ENCODE measurements at places on chromosomes 3 and 15.
A peak's percentile ranks its signal among the peaks of the same experiment; 100 is the strongest.

GRCh38 chr3:79368403-79368802, 399.4 kb downstream of the ROBO1 start:
- DNase-seq, result no peak

- no peak for DNase-seq
Observed at GRCh38 chr15:50774450-50774849, 8.9 kb upstream of the SPPL2A start.

DNA sequence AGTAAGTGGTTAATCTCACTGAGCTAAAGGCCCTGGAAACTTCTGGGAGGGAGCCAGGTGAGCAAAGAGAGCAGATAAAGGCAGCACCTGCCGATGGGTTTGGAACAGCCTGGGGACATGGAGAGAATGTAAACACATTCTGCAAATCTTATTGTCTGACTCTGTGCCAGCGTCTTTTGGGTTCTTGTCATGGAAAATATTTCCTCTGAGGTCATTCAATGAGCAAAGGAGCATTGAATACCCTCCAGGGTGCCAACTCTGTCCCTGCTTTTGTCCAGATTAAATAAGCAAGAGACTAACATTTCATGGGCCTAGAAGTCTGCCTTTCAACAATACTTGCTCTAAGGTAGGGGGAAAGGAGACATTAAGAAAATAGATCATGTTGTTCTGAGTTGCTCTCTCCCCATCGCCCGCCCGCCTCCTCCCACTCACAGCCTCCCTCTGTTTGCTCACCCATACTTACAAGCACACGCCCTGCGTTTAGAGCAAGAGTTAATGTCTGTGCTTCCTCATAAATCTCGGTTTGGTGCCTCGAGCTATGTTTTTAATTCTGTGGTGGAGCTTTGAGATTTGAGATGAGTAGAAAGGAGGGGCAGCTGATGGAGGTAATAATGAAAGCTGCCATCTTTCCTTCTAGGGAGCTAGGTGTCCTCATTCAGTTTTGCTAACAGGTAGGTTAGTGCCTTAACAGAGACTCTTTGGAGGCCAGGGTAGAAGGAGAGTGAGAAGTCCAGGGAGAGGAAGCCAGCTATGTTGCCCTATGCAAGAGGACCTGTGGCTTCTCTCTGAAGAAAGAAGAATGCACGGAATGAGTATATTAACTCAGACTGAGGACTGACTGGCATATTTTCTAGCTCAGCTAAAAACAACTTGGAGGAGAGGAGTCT, 132.9 kb downstream of the TPRG1 start:
- peak; percentile 84 for DNase-seq

GRCh38 chr3:20054549-20054987, 14.3 kb downstream of the KAT2B start:
- DNase-seq, result no peak

DNA sequence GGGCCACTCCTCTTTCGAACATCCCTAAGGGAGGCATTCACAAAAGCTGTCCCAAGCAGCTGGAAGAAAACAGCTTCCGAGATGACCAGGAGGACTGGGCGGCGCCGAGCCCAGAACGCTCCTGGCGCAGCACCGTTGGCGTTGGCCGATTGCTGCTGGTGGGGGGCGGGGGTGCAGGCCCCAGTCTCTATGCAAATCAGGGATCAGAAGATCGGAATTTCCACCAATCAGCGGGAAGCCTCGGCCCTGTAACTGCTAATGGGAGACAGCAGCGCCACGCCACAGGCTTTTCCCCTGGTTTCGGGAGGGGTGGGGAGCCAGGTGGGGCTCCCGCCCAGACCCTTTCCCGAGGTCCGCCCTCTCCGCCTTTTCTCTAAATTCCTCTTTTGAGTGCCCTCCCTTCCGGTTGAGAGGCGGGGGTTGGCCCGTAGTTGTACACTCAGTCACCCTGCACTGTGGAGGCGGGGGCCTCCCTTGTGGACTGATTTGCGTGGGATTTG, 27.0 kb downstream of the HMCES start:
- peak; percentile 76 for DNase-seq

- DNase-seq, result no peak
Observed at GRCh38 chr3:31448035-31448881, 84.5 kb upstream of the STT3B start.

GRCh38 chr15:82832601-82833361, 23.4 kb downstream of the WHAMM start:
- no peak for DNase-seq

GRCh38 chr3:64975147-64975546, 287.3 kb upstream of the ADAMTS9 start:
- DNase-seq, result no peak

- no peak for DNase-seq
Observed at GRCh38 chr3:116058844-116059243, 386.4 kb downstream of the LSAMP start.

GRCh38 chr15:74788683-74789151, 6.8 kb downstream of the CSK start:
- DNase-seq, result peak; percentile 53

- DNase-seq, result no peak
Observed at GRCh38 chr15:45790325-45790943, 155.6 kb downstream of the SQOR start.

DNA sequence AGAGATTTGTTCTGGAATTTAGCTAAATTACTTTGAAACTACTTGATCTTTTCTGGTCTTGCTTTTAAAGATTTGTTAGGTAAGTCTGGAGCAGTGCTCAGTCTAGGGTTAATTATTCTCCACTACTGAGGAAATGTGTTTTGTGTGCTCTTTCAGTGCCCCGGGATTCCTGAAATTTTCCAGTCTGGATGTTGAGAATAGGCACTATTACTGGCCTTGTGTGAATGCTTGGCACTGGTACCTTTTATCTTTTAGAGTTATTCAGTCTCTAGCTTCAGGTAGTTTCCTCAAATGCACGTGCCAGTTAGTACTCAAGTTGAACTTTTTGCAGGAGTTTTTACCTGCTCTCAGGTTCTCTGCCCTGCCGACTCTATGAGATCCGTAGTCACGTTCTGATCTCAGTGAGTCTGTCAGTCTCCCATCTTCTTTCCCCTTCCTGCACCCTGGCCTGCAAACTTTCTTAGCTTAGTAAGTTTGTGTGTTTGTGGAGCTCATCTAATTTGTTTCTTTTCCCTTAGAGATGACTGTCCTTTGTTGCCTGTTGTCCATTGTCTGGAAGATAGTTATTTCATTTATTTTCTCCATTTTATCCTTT, 39.5 kb downstream of the TCF12 start:
- no peak for DNase-seq

DNA sequence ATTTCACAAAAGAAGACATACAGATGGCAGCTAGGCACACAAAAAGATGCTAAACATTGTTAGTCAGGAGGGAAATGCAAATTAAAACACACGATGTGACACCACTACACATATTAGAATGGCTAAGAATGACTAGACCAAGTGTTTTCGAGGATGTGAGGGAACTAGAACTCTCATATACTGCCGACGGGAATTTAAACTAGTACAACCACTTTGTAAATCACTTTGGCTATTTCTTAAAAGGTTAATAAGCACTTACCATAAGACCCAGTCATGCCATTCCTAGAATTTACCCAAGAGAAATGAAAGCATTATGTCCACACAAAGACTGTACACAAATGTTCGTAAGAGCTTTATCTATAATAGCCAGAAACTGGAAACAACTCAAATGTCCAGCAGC, 5.6 kb downstream of the CEP70 start:
- no peak for DNase-seq

GRCh38 chr3:57082481-57082880, 22.0 kb downstream of the SPATA12 start:
- DNase-seq, result no peak

DNA sequence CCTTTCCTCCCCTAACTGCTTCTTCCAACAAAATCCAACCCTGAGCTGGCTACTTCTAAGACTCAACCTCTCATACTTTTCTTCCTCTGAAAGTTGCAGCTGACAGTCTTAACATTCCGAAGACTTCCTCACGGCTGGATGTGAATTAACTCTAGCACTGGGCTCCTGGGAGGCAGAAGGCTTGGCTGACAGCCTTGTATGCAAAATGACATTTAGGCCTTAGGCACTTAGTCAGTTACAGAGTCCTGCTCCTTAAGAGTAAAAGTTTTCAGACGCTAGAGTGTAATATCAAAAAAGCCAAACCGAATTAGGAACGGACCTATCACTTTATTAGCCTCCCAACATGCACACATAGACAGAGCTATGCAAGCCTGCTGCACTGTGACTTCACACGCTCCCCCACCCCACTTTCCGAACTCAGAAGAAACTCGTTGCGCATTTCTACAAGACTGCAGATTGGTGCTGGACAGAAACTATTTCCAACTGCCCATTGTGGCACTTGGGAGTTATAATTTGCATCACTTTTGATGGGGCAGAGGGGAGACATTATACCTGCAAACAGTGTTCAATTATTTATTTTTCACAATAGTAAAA, 15.5 kb upstream of the ANXA2 start:
- no peak for DNase-seq

DNA sequence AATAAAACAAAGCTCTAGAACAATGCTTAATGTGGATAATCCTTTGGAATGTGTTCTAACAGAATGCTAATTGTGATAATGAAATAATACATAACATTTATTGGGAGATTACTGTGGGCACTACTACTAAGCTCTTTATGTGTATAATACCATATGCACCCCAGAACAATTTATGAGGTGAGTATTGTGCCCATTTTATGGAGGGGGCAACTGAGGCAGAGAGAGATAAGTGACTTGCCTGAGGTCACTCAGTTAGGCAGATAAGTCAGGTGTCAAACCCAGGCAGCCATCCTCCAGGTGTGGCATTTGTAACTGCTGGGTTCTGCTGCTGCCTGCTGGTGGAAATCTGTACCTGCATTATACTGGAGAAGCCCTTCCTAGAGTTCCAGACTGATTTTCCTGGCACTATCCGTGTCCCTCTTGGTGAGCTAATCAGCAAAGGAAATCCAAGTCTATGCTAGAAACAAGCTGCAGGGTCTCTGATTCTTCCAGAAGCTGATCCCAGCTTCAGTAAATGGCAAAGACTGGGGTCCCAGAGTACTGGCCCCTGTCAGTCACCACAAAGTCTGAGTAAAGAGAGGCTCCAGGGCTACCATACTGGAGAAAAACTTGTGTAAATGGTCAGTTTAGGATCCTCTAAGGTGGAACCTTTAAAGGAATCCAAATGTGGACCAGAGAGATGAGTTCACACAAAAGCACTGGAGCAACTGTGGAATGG, 22.6 kb upstream of the RBP1 start:
- no peak for DNase-seq

Measured in left colon (tissue), 2 donors.